ENCODE measurements at places on chromosomes 7 and 10. TPM values are rescaled to one million over a fixed set of nuclear protein-coding genes. Genes with fewer than 3 reads are reported as not detected.

AZGP1 gene
- 17.1 TPM for total RNA-seq

STK31 gene
- total RNA-seq, result 0.37 TPM

DNA sequence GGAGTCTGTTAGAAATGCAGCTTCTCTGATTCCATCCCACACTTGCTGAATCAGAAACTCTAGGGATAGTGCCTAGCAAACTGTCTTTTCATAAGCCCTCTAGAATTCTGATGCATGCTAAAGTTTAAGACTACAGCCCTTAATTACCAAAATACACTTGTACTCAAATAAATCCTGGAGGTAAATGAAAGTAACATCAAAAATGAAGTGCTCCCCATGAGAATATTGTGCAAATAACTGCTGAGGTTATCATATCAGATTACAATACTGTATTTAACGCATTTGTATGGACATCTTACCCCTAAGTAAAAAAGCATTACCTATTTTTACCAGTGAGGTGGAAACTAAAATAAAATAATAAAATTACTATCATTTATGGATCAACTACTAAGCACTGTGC is 104.7 kb downstream of the CHCHD3 start:
- H3K4me3 ChIP-seq, result no peak overlapping the region
- no peak overlapping the region for H3K27ac ChIP-seq
- H3K27me3 ChIP-seq, result no peaks in the 10 kb centered on the region

DNA sequence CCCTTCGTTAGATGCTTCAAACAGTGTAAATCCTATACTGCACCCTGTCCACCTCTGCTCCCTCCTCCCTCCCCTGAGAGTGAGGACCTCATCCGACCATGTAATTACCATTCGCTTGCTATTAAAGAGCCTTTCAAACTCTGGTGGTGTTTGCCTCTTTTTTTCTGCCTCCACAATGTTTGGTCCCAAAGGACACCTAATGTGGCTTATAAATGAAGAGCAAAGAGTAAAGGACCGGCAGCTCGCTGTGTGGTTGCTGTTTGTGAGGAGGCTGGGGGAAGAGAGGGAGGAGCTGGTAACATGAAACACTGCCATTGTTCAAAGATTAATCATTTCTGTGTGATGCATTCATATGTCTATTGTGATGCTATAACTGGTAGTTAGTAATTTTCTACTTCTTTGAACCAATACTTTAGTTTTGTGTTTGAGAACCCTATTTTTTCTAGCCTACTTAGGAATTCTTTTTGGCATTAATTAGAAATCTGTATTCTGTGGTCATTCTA is 27.9 kb downstream of the MTURN start:
- peak overlapping the region; percentile 11 for H3K27ac ChIP-seq
- no peak overlapping the region for H3K4me3 ChIP-seq
- no peaks in the 10 kb centered on the region for H3K36me3 ChIP-seq
- no peak for DNase-seq

- DNase-seq, result no peak
- no peaks in the 10 kb centered on the region for H3K4me1 ChIP-seq
- H3K27me3 ChIP-seq, result no peaks in the 10 kb centered on the region
- no peak overlapping the region for H3K4me3 ChIP-seq
- no peak overlapping the region for H3K27ac ChIP-seq
- H3K36me3 ChIP-seq, result no peaks in the 10 kb centered on the region
These were observed 83.9 kb downstream of the CADPS2 start for GRCh38 chr7:122802301-122802751.

- H3K27me3 ChIP-seq, result no peaks in the 10 kb centered on the region
- DNase-seq, result no peak
- no peak overlapping the region for H3K4me3 ChIP-seq
- no peaks in the 10 kb centered on the region for H3K36me3 ChIP-seq
These were observed 98.3 kb upstream of the ZNF438 start for GRCh38 chr10:31129880-31130405.

DNA sequence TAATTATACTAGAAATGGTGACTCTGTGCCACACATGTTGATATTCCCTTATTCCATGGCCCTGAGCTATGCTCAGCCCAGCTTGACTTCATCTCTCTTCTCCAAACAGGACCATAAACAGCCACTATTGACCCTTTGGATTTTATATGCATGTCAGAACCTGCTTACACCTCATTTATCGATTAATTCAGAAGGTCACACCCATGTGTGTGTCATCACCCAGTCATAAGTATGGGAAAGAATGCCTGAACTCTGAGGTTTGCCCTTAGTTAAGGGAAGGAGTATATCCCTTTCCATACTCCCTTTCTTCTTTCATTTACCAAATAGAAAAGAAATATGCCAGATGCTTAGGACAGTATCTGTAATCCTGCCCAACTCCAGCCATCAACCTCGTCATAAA is 602.3 kb downstream of the SORCS3 start:
- H3K36me3 ChIP-seq, result no peaks in the 10 kb centered on the region
- no peaks in the 10 kb centered on the region for H3K4me1 ChIP-seq
- no peaks in the 10 kb centered on the region for H3K27me3 ChIP-seq
- no peak for DNase-seq
- no peak overlapping the region for H3K4me3 ChIP-seq

- H3K27ac ChIP-seq, result no peak overlapping the region
- H3K27me3 ChIP-seq, result no peaks in the 10 kb centered on the region
- no peak for DNase-seq
- H3K4me1 ChIP-seq, result no peaks in the 10 kb centered on the region
- H3K36me3 ChIP-seq, result no peaks in the 10 kb centered on the region
These were observed 414.7 kb upstream of the SEMA3C start for GRCh38 chr7:81333536-81333935.

DNA sequence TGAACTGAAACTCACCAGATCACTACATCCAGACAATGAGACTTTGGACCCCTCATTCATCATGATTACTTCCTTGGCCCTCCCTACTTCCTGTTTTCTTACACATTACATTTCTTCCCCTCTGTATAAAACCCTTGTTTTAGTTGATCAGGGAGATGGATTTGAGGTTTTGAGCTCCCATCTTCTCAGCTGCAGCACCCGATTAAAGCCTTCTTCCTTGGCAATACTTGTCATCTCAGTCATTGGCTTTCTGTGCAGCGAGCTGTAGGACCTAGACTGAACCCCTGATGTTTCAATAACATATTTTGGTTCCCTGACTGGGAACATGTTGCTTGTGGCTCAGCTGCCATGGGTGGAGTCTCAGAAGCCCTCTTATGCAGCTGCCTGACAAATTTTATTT is 33.1 kb downstream of the NOLC1 start:
- H3K27me3 ChIP-seq, result no peaks in the 10 kb centered on the region
- H3K36me3 ChIP-seq, result no peaks in the 10 kb centered on the region

- H3K4me1 ChIP-seq, result no peaks in the 10 kb centered on the region
- DNase-seq, result no peak
- H3K27ac ChIP-seq, result no peak overlapping the region
- H3K27me3 ChIP-seq, result no peaks in the 10 kb centered on the region
These were observed 172.2 kb upstream of the NEBL start for GRCh38 chr10:21069278-21069677.

All from transverse colon (tissue), 4 donors.